ENCODE measurements at places on chromosomes 12 and 14.

GRCh38 chr14:83280719-83281118 lies 1747.1 kb upstream of the SEL1L start:
- no peak for DNase-seq

GRCh38 chr12:117098361-117099217 lies 627 bp downstream of the TESC start:
- peak; percentile 10 for DNase-seq

- no peak for DNase-seq
Observed at GRCh38 chr12:76274420-76275083, 73.7 kb downstream of the BBS10 start.

GRCh38 chr14:61566537-61567225 lies 128.6 kb upstream of the HIF1A start:
- DNase-seq, result no peak

All from stimulated activated CD8-positive, alpha-beta memory T cell treated with anti-CD3 and anti-CD28 coated beads, Interleukin-4, amount 100 ng/mL, for 4 hours (primary cell).